ENCODE measurements at places on chromosomes 16 and 17.

GRCh38 chr16:15672514-15673167 is 22.6 kb downstream of the NDE1 start:
- peak; percentile 61 for DNase-seq

GRCh38 chr16:70576431-70577255 is 53.0 kb downstream of the SF3B3 start:
- DNase-seq = peak; percentile 51

- DNase-seq = no peak
Measured at GRCh38 chr17:35641032-35641431, 53.9 kb downstream of the AP2B1 start.

- DNase-seq = no peak
Measured at GRCh38 chr16:27233731-27234130, 30.4 kb downstream of the KDM8 start.

GRCh38 chr17:49585422-49586027 is 9.9 kb downstream of the NXPH3 start:
- peak; percentile 95 for DNase-seq
